ENCODE measurements at places on chromosomes 11 and 22.

GRCh38 chr11:95680169-95680929, 109.2 kb downstream of the FAM76B start:
- no peak for DNase-seq

DNA sequence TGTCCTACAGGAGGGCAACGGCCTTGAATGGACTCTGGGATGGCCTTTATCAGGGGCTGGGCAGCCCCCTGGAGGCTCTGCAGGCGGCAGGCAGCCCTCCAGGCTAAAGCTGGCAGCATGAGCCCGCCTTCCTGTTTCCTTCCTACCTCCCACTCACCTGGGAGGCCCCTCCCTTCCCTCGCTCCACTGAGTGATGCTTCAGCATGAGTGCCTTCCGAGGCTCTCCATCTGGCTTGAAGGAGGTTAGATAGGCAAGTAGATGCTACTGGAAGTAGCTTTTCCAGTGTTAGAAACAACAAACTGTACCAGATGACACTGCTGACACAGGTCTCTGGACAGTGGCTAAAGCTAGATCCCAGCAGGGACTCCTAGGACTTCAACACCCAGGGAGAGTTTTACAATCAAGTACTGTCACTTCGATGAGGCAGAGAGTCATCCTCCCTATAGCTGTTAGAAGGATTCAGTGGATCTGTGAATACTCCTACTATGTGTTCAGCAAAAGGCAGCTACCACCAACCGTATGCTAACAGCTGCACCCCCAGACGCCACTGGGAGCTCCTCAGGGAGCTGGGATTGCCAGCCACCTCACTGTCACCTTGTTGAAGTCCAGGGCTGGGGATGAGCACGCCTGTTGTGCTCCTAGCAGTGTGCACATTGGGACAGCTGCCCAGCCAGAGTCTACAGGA, 4.1 kb upstream of the SLC25A1 start:
- no peak for DNase-seq

- no peak for DNase-seq
Observed at GRCh38 chr11:65973439-65974110, 12.0 kb downstream of the SART1 start.

DNA sequence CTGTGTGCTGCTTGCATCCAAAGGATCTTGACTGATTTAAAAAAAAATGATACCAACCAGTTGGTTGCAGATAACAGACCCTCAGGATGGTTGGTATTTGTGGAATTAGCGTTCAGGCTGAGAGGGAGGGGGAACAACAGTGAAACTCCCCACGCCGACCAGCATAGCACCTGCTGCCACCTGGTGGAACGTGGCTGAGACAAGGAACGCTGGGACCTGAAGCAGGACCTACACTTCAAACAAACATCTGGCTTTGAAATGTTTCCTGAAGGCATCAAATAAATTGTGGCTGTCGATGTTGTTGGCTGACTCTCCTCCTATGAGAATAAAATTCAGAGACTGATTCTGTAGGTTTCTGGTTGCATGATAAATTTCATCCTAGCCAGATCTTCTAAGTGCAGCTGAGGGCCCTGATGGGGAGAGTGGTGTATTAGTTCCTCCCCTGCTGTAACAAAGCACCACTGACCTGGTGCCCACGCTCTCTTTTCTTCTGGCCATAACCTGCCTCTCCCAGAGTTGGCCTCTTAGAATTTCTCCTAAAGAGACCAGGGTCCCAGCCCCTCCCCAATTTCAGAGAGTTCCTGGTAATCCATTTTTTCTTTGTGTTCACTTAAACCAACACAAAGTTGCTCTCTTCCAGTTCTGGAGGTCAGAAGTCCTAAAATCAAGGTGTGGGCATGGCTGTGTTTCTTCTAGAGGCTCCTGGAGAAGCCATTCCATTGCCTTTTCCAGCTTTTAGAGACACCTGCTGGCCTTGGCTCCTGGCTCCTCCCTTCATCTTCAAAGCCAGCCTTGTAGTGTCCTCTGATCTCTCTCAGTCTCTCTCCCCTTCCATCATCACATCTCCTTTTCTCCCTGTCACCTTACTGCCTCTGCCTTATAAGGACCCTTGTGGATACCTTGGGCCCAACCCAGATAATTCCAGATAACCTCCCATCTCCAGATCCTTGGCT, 17.3 kb downstream of the APOL2 start:
- peak; percentile 69 for DNase-seq

- no peak for DNase-seq
Observed at GRCh38 chr11:1922481-1923081, 3.1 kb downstream of the TNNT3 start.

- DNase-seq = no peak
Observed at GRCh38 chr11:398826-399225, 4.8 kb downstream of the PKP3 start.

DNA sequence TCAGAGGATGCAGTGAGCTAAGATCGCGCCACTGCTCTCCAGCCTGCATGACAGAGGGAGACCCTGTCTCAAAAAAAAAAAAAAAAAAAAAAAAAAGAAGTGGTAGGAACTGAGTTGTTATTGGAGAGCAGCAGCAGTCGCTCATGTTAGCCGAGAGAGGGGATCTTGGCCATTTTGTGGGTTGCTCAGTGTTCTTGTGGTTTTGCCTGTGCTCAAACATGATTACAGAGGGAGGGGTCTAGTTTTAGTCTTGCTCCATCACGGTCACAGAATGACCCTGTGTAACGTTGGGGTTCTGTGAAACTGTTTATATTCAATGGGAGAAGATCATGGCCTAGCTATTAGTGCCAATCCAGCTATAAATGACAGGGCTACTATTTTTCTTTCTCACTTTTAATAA, 1.9 kb downstream of the DPAGT1 start:
- DNase-seq = no peak

GRCh38 chr11:65180877-65181568, 705 bp upstream of the CAPN1 start:
- DNase-seq = peak; percentile 71

DNA sequence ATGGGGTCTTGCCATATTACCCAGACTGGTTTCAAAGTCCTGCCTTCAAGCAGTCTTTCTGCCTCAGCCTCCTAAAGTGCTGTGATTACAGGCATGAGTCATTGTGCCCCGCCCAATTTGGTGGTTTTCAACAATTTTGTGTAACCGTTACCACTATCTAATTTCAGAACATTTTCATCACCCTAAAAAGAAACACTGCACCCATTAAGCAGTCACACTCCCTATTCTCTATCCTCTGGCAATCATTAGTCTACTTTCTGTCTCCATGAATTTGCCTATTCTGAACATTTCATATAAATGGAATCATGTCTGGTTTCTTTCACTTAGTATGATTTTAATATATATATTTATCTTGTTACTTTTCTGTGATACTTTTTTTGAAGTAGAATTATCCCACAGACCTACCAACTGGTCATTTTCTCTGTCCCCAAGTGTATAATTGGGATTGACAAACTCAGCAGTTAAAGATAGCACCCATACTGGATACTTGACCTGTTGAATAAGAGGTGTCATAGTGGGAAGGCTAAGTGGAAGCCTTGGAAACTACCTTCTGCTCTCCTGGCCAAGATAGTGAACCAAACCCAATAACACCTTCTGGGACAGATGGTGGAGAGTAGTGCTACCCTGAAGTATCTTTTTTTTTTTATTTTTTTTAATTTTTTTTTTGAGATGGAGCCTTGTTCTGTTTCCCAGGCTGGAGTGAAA, 64.8 kb downstream of the STIM1 start:
- DNase-seq = peak; percentile 74

GRCh38 chr11:60900673-60901404, 5.5 kb downstream of the PRPF19 start:
- no peak for DNase-seq

- no peak for DNase-seq
Observed at GRCh38 chr11:129705933-129706332, 109.7 kb upstream of the TMEM45B start.

- DNase-seq = no peak
Observed at GRCh38 chr11:86365546-86365945, 9.1 kb upstream of the CCDC81 start.

- peak; percentile 78 for DNase-seq
Observed at GRCh38 chr22:26592421-26592891, 2.5 kb upstream of the TPST2 start.

GRCh38 chr11:36268337-36268985, 20.8 kb downstream of the COMMD9 start:
- DNase-seq = no peak
